Right hindlimb (tissue), 1 donor: ENCODE measurements at places on chromosomes 3 and 15.

DNA sequence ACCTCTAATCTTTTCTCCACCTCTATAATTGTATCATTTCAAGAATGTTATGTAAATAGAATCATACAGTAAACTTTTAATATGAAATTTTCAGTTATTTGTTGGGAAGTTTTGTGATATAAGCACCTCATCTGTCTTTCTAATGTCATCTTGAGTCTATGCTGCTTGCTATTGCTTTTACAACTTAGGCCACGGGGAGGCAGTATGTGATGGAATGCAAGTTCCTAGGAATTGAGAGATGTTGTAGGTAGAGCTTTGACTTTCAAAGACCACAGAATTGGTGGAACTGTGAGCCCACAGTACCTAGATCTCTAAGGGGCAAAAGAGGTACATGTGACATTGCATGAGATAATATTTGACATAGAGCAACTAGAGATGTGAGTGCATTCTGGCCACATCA is 328.3 kb downstream of the MFSD1 start:
- no peak for DNase-seq

- no peak for DNase-seq
These were observed 72.8 kb downstream of the GABRG3 start for GRCh38 chr15:27043770-27044169.

- DNase-seq: no peak
These were observed 9.1 kb downstream of the RBM15B start for GRCh38 chr3:51400166-51400565.

- peak; percentile 12 for DNase-seq
These were observed 18.4 kb downstream of the KLF15 start for GRCh38 chr3:126338790-126339288.
